Nucleus accumbens (tissue), 56 donors: ENCODE measurements at places on chromosomes 2 and 18.

- peak; percentile 18 for DNase-seq
These were observed 34.6 kb downstream of the TGFBRAP1 start for GRCh38 chr2:105294844-105295481.

GRCh38 chr2:127485694-127486071, 40.6 kb downstream of the IWS1 start:
- no peak for DNase-seq

DNA sequence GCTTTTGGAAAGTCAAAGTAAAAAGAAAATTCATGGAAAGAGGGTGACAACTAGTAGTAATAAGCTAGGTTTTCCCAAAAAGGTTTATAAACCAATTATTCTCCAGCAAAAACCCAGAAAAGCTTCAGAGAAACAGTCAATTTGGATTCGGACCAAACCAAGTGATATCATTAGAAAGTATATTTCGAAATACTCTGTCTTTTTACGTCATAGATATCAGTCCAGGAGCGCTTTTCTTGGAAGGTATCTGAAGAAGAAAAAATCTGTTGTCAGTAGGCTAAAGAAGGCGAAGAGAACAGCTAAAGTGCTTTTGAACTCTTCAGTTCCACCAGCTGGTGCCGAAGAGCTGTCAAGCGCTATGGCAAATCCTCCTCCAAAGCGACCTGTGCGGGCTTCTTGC, 36.6 kb downstream of the ZDBF2 start:
- no peak for DNase-seq

DNA sequence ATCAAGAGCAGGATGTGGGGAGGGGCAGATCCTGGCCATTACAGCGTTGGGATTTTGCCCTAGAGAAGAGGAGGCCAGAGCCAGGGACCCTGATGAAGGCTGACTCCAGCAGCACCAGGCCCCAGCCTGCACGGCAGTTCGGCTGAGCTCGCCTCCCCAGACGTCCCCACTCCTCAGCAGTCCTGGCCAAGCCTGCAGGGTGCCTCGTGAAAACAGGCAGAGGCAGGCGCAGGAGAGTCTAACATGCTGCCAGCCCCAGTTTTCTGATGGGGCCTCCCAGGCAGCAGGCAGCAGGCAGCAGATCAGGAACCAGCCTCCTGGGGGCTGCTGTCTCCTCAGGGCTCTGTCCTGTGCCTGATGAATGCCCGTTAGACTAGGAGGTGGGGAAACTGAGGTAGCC, 19.7 kb upstream of the GLI2 start:
- DNase-seq = no peak

GRCh38 chr2:108267101-108267500, 21.6 kb upstream of the SULT1C2 start:
- no peak for DNase-seq

GRCh38 chr2:134379293-134379692, 125.4 kb downstream of the MGAT5 start:
- DNase-seq = no peak

- DNase-seq = no peak
These were observed 22.7 kb downstream of the ALPK2 start for GRCh38 chr18:58606236-58606635.
